ENCODE measurements at places on chromosomes 5 and 9.

DNA sequence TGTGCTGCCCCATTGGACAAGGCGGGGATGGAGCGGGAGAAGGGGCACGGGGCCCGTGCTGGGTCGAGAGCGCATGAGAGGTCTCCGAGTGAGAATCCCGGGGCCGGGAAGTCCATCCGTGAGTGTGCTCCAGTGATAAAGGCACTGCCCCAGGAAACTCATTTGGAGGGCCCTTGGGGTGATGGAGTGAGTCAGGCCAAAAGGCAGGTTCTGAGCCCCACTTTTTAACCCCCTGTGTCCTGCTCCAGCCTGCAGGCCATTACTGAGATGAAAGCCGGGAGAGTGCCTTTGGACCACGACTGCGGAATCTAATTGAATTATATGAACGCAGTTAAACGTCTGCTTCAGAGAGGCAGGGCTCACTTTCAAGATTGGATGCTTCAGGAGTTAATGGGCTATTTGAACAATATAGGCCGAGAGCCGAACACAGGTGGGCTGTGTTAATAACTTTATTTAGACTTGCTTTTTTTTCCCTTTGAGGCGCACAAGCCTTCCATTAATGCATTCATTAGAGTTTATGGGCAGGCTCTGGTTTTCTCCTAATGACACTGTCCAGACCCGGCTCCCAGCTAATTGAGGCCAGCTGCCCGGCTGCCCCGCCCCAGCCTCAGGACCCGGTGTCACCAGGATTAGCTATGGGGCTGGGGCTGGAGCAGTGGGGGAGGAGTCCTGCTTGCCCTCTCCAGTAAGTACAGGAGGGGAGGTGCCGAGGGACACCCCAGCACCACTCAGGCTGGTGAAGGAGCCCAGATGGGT is 79.1 kb upstream of the LMX1B start:
- no peak for DNase-seq

DNA sequence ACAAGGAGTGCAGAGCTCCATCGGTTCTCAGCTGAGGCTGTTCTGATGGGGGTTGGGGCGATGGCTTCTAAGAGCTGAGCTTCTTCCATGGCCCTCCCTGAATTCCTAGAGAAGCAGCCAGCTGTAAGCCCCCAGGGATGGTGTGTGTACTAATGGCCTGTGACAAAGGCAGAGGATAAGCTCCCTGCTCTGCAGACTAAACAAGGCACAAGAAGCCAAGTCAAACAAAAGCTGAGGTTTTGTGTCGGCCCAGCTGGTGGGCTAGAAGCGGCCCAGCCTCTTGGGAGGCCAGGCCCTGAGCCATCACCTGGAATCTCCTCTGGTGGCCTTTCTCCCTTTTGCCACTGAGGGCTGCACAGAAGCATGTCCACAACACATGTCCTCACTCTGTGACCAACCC is 75.0 kb upstream of the XPA start:
- no peak for DNase-seq

DNA sequence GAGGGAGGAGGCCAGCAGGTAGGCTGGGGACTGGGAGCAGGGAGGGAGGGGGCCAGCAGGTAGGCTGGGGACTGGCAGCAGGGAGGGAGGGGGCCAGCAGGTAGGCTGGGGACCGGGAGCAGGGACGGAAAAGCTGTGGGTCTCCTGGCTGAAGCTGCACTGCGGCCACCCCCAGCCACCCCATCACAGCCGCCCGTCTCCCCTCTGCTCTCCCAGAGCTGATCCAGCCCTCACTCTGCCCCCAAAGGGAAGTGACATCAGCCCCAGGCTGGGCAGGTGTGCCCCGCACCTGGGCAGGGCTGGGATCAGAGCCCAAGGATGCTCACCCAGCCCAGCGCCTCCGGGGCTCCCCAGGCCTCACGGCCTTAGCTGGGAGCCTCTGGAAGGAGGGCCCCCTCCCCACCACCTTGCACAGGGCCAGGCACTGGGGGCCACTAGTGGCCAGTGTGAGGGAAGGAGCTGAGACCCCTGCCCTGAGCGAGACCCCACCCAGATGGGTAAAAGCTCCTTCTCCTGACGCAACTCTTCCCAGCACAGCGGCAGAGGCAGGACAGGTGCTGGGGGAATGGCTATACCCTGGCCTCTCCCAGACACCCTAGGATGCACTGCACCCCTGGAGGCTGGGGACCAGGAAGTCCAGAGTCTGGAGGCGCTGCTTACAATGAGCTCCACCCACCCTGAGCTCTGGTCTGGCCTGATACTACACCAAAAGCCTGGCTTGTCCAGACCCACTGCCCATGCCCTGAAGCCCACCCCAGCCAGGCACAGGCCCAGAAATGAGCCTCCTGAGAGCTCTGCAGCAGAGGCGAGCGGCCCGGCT is 11.6 kb downstream of the AGPAT2 start:
- DNase-seq, result no peak

DNA sequence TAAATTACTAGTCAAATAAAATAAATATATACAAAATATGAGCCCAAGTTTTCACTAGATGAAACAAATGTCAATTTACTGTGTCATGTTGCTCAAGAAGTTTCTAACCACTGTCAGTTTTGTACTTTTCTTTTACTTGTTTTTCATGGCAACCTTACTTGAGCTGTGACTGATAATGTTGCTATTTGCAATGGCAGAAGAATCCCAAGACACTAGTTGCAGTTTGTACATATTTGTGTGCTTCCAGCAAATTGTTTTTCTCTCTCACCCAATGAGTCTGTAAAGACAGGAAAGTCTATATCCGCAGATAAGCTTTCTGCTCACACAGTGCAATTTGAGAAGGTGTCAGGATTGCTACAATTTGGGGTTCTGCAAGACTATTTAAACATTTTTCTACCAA is 338.6 kb upstream of the PCSK5 start:
- no peak for DNase-seq

DNA sequence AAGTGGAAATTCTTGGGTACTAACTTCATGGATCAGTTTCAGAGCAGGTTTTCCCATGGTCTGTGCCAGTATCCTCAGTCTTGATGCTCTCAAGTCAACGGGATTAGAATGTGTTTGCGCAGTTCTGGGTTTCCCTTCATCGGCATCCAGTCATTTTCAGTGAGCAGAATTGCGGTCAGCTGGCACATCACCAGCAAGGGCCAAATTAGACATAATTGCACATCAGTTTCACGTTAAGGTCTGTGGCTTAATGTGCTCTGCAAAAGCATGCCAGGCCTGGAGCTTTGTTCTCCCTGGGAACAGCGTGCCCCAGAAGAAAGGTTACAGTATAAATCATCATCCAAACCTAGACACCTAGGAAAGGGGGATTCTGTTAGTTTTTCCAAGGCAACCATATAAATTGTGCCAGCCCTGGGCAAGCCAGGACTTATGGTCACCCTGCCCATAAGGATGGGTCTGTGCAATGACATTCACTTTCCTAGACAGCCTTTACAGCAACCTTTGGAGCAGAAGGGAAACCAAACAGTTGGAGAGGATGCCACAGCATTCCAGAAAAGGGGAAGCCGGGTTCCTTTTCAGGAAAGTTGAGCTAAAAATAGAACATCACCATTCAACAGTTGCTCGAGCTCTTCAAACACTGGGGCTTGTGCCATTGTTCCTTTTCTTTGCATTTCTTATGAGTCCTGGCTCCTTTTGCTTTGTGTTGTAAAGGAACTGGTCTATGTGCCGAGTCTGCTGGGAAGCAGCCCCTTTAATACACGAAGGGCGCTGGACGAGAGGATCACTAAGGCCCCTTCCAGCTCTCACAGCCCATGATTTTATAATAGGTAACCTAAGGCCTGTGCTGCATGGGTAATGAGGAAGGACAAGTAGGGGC is 23.1 kb downstream of the IQGAP2 start:
- DNase-seq, result no peak

GRCh38 chr5:169869066-169869465 is 111.2 kb downstream of the INSYN2B start:
- no peak for DNase-seq

GRCh38 chr5:126449751-126450271 is 26.6 kb downstream of the GRAMD2B start:
- DNase-seq, result peak; percentile 65

DNA sequence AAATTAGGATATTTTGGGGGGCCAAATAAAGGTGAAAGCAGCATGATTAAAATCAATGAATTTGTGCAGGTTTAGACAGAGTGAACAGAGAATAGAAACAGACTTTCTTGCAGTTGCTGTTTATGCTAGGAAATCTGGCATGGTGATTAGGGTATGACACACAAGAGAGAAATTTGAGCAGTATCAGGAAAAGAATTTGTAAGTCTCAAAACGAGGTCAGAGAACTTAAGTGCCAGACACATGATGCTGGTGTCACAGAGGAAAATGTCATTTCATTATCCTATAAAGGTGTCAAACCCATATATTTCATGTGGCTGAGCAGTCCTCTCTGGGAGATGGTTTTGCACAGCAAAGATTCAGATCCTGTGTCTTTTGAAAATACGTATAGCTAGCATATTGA is 15.7 kb downstream of the LVRN start:
- peak; percentile 90 for DNase-seq

GRCh38 chr9:103942200-103942599 is 151.9 kb upstream of the SMC2 start:
- no peak for DNase-seq

GRCh38 chr9:94210616-94211603 is 48.2 kb upstream of the ZNF169 start:
- DNase-seq, result no peak

DNA sequence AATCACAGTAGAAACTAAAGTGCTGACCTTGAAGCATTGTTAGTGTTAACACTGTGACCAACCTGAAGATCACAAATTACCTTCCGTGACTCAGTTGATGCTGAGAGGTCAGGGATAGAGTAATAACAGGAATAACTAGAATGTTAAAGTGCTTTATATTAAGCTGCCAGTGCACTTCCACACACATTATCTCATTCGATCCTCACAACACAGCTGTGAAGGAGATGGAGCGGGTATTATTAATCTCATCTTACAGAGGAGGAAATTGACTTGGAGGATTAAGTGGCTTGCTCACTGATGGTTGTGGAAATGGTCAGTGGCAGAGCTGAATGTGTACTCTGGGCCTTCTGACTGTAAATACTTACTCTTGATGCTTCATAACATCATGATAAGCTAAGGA is 252.5 kb upstream of the DMRT1 start:
- no peak for DNase-seq

DNA sequence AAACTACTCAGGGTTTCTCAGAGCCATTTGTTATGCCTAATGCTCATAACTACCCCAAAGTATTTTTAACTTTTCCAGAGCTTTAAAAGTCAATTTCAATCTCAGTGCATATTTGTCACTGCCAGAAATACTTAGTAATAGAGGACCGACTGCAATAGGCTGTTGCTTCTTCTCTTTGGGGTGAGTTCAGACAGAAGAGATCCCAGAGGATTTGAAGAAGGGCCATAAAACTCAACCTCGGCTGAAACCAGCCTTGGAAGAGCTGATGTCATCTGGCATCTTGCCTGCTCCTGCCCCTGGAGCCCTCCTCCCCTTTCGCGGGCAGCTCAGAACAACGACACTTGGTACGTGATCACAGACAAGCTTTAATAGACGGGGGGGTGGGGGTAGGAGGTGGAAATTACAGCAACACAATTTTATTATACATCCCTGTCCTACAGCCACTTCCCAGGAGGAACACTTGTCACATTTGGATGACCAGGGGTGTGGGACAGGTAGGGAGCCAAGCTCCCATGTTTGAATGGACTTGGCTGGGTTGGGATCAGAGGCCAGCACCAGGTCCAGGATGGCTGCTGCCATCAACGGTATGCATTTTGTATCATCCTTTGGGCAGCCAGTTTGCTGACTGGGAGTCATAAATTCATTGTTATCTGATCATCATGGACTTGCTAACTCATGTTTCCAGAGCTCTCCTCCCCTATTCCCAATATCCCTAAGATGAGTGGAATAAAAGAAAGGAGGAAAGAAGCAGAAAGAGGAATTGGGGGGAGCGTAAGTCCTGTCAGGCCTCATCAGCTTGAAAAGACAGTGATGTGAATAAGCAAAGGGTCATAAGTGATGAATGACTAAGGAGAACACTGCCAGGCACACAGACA is 186.6 kb upstream of the PANK3 start:
- DNase-seq, result peak; percentile 81

DNA sequence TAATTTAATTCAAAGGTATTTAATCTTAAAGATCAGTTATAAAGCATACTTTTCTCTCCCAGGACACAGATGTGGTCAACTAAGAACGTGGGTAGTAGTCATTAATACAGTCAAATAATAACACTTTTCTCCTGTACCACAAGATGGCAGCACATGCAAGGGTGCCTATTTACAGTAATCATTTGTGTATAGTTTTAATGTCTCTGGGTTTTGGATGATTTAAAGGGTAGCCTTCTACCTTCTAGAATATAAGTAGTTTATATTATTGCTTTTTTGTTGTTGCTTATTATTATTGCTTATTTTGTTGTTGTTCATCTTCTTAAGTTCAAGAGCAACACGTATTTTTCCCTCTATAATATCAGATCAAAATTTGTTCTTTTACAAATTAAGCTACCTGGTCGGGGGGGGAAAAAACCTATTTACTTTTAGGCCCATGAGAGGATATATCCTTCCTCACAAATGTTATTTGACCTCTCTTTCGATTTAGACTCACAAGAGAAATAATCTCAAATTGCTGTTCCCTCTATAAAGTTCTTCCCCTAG is 59.6 kb upstream of the SLC27A6 start:
- peak; percentile 56 for DNase-seq

GRCh38 chr9:80426992-80427391 is 855.2 kb downstream of the TLE4 start:
- DNase-seq, result no peak

DNA sequence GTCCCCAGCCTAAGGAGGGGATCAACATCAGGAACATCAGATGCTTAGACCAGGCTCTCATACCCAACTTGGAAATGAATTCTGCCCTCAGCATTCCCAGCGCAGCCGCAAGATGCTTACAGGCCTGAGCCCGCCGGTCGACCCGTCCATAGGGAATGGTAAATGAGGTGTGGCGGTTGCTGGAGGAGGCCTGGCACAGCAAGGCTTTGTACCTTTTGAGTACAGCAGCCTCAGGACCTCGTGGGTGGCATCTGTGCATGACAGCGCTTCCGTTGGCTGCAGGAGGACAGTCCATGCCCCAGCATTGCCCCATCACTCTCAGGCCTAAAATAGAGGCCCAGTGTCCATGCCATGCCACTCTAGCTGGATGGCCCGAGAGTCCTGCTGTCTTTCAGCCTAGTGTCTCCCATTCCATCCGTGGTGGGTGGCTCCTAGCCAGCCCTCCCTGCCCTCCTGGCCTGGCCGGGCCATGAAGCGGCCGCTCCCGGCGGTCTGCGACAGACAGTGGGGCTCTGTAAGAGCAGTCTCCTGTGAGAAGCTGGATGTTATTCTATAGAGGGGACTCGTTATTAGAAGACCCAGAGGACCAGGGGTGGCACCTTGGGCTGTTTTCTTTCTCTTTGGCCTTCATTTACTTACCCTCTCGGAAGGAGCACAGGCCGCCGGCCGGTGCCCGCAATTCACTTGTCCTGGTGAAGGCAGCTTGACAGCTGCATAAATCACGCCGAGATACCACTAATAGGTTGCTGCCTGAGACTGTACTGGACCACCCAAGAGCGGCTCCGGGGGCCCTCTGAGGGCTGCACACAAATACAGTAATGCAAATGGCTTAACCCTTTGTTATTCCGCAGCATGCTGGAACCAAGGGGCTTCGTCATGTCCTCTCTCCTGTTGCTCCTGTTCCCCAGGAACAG is 223.5 kb upstream of the TUT7 start:
- no peak for DNase-seq

All from AG10803 (cell line).